Right renal pelvis (tissue), 4 donors: ENCODE measurements at places on chromosomes 12 and 14. TPM values are rescaled to one million over a fixed set of nuclear protein-coding genes. Genes with fewer than 3 reads are reported as not detected.

Gene PIWIL1
- 1.7 TPM for polyA plus RNA-seq

- no peak for DNase-seq
These were observed 127.7 kb downstream of the NRXN3 start for GRCh38 chr14:78297858-78298257.

DNA sequence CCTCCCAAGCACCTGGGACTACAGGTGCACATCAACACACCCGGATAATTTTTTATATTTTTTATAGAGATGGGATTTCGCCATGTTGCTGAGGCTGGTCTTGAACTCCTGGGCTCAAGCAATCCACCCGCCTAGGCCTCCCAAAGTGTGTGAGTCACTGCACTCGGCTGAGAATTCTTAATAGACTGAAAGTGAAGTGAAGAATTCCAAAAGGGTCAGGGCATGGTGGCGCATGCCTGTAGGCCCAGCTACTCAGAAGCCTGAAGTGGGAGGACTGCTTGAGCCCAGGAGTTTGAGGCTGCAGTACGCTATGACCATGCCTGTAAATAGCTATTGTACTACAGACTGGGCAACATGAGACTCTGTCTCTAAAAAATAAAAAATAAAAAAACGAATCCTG, 43.7 kb downstream of the TCHP start:
- DNase-seq, result no peak

- DNase-seq, result no peak
These were observed 67.7 kb upstream of the NTF3 start for GRCh38 chr12:5364036-5364770.

DNA sequence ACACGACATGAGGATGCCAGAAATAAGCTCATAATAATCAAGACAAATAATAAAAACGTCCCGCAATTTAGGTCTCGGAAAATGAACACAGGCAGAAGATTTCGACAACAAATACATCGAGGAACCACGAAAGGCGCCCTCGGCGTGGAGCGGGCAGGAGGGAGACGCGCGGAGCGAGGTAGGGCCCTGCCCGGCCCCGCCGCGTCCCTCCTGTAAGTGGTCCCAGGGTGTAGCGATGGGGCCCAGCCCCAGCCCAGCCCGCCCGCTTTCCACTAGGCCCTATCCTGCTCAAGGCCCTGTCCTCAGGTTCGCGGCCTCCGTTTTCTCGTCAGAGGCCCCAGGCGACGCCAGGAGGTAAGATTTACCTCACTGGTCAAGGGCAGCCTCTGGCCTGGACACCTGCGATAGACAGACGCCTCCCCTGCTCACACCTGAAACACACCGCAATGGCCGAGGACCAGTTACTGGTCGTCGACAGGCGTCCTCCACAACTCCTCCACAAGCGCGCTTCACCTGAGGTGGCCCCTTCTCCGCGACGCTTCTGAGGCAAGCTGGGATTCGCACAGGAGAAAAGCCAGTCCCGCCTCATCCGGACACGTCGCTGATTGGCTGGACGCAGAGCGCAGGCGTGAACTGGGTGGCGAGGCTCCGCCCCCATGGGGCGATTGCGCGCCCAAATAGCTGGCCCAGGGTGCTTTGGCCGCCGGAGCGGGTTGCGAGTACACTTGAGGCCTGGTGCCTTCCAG, at the start of gene SYCP3:
SYCP3 (minus strand) TSS at position 543 of the 746 bp plus-strand sequence. CDS start 1,527 bp downstream, outside the sequence.
- no peak for DNase-seq
